RPMI7951 (cell line): ENCODE measurements at places on chromosomes 11 and 22. TPM values are rescaled to one million over a fixed set of nuclear protein-coding genes. Genes with fewer than 3 reads are reported as not detected.

Gene C11orf42
- total RNA-seq, result not detected in 2 replicates

Gene INSC
- total RNA-seq, result 0.20 TPM in 1 of 2 replicates, not detected in the other

Gene OR56A5
- total RNA-seq, result not detected in 2 replicates

Gene SOX6
- total RNA-seq, result 0.48 and 0.49 TPM in 2 replicates

Gene PGM2L1
- total RNA-seq, result 5.8 and 5.9 TPM in 2 replicates

Gene CD248
- total RNA-seq, result not detected in 2 replicates

Gene SMCO4
- total RNA-seq, result 4.2 and 7.2 TPM in 2 replicates

Gene DDX25
- total RNA-seq, result 0.10 and 0.36 TPM in 2 replicates

Gene SLC22A24
- not detected in 2 replicates for total RNA-seq

Gene HBD
- not detected in 2 replicates for total RNA-seq

Gene PANX3
- not detected in 2 replicates for total RNA-seq

Gene ELMOD1
- total RNA-seq, result 0.12 and 0.20 TPM in 2 replicates

Gene NR1H3
- 7.9 and 8.4 TPM in 2 replicates for total RNA-seq

Gene WT1
- 7.8 and 11.5 TPM in 2 replicates for total RNA-seq

Gene DESI1
- total RNA-seq, result 14.1 and 24.3 TPM in 2 replicates

Gene SPI1
- not detected in 2 replicates for total RNA-seq

Gene PGA3
- 0.39 TPM in 1 of 2 replicates, not detected in the other for total RNA-seq

Gene BACE1
- total RNA-seq, result 27.5 and 32.3 TPM in 2 replicates

Gene CCND1
- 173 and 194 TPM in 2 replicates for total RNA-seq

Gene FAM180B
- total RNA-seq, result not detected in 2 replicates

Gene PKNOX2
- total RNA-seq, result 2.1 and 2.8 TPM in 2 replicates

Gene OR51B6
- total RNA-seq, result not detected in 2 replicates

Gene GAB4
- not detected in 2 replicates for total RNA-seq

Gene SOX10
- total RNA-seq, result 3.0 and 3.2 TPM in 2 replicates

Gene MFRP
- total RNA-seq, result not detected in 2 replicates

Gene XKR3
- not detected in 2 replicates for total RNA-seq

Gene CADM1
- 63.0 and 68.9 TPM in 2 replicates for total RNA-seq
